ENCODE measurements at places on chromosomes 2 and 18.

DNA sequence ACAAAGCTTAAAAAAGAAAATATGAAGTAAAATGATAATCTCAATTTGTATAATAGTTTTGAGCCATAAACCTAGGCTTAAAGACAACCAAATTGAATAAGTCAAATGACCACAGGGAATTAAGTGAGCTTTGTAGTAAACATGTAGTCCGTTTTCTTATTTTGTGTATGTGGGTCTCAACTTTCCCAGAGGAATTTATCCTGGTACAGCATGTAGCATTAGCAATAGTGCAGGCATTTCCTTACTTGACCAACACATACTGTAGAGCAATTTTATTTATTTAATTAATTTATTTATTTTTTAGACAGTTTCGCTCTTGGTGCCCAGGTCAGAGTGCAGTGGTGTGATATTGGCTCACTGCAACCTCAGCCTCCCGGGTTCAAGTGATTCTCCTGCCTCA lies 37.5 kb upstream of the MTCL1 start:
- DNase-seq: no peak

DNA sequence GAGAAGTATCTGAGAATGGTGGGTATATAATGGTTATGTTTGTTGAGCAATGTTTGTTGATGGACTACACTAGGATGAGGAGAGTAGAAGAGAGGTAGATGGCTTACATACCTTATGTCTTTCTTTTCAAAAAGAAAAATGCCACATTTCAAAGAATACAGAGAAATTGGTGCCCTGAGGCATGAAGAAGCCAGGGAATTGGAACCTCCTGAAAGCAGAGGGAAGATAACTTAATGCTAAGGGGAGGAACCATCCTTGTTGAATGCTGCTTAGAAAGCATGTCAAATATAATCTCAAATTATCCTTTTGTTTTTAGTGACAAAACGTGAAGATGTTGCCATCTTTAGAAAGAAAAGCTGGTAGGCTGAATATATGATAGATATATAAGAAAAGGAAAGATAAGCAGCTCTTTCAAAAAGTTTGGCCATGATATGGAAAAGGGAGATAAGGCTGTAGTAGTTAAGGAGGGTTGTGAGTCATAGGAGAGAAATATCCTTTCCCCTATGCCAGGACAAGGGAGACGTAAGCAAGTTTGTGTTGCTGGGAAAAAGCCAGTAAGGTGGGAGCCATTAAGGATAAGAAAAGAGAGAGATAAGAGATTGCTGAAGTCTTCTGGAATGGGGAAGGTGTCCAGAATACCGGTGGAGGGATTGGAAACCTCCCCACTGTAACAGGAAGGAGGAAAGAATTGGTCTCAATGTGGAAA lies 66.3 kb downstream of the SCN2A start:
- no peak for DNase-seq

DNA sequence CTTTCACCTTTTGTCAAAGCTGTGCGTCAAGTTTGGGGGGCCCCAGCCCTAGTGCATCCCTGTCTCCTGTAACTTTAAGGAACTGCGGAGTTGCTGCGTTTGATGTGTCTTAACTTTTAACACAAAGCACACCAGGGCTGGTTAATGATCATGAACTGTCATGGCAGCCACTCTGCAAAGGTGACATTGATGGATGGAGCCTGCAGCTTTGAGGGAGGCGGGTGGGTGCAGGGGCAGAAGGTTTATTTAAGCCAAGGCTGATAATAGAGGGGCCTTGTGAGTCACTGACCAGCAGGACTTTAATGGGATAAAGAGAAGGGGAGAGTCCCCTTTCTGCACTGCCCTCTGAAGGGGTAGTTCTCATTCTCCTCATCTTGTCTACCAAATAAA lies 190.2 kb upstream of the GATA6 start:
- DNase-seq: no peak

GRCh38 chr2:33023728-33024500 lies 77.2 kb downstream of the LTBP1 start:
- DNase-seq: no peak

- no peak for DNase-seq
Observed at GRCh38 chr2:106997204-106997603, 111.2 kb upstream of the ST6GAL2 start.

DNA sequence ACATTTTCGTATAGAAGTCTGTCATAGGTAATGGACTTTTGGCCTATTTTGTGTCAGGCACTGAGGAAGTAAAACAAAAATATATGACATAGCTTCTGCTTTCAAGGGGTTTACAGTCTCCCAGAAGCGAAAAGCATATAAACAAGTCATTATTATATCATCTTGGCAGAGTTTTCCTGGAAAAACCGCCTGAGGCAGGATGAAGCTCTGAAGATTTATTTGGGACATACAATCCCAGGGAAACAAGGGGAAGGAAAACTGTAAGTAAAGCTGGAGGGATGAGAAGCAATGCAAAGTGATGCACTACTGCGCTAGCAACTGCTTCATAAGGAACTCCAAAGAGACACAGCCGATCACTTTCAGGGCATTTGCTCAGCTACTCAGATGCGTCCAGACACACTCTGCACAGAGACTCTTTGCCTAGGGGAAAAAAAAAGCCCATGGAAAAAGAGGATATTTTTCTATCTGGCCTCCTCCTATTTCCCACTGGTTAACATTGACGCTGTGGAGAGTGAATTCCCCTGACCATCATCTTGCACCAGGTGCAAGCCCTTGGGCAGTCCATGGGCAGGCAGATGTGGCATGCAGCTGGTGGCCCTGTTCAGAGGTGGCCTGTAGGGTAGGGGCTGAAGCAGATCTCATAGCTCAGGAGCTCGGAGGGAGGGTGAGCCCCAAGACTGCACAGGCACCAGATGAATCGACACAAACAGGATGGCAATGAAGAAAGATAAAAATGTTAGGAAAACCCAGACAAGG lies 158.1 kb downstream of the METTL4 start:
- no peak for DNase-seq
